ENCODE measurements at places on chromosomes 6 and 20.

- DNase-seq: no peak
These were observed 42.7 kb upstream of the TNFRSF21 start for GRCh38 chr6:47352194-47352920.

DNA sequence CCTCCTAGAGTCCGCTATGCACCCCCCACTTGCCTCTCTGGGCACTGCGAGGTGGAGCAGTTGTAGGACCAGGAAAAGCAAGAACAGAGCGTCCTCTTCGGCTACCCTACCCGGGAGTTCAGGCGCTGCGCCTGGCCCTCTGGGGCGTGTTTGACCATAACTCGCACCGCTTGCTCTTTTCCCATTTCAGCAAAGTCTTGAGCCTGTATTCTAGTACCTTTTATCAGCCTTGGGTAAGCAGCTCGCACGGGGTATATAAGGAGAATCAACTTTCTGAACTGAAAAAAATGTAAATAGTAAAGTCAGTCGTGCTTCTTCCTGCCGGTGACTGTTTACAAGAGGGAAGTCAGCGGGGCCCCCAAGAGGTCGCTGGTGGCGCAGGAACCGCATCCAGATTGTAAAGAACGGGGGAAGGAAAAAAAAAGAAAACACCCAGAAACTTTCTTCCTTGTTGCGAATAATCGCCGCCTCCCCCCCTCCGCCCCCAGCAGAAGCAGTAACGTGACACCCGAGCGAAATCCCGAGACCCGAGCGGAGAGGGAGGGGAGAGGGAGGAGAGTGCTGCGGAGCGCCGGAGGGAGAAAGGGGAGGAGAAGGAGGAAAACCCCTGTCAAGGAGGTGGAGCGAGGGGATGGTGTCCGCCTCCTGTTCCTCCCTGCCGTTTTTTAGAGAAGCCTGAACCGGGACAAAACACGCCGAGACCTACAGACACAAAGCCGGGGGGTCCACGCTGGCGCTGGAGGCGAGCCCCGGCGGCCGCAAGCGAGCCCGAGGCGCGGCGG, at the start of gene UST:
Gene UST, plus strand, starts transcription at position 668 of the 782 bp plus-strand sequence. CDS start 401 bp downstream, outside the sequence.
- DNase-seq: peak; percentile 98

GRCh38 chr6:165647041-165647440, 16.0 kb downstream of the PDE10A start:
- DNase-seq: no peak

DNA sequence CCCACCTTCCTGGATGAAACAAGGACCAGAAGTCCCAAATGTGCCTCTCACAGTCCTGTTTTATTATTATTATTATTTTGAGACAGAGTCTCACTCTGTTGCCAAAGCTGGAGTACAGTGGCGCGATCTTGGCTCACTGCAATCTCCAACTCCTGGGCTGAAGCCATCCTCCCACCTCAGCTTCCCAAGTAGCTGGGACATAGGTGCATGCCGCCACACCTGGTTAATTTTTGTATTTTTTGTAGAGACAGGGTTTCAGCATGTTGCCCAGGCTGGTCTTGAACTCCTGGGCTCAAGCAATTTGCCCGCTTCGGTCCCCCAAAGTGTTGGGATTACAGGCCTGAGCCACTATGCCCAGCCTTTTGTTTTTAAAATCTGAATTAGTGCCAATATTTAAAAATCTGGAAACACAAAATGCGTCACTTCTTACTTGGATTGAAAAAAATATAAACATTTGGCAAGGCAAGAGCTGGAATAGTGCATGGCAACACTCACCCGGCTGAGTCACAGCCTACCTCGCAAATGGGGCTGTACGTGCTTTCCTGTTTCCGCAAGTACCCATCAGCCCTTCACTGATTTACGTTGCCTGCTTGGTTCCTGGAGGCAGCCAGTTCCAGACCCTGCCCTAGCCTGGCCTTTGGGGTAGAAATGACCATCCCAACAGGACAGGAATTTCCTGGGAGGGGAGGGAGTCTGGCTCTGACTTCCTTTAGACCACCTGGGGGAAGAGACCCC, 6.3 kb downstream of the SDCBP2 start:
- peak; percentile 97 for DNase-seq

- no peak for DNase-seq
These were observed 126.1 kb upstream of the UST start for GRCh38 chr6:148620579-148621298.

GRCh38 chr6:1412901-1413300, 23.5 kb downstream of the FOXF2 start:
- DNase-seq: no peak

DNA sequence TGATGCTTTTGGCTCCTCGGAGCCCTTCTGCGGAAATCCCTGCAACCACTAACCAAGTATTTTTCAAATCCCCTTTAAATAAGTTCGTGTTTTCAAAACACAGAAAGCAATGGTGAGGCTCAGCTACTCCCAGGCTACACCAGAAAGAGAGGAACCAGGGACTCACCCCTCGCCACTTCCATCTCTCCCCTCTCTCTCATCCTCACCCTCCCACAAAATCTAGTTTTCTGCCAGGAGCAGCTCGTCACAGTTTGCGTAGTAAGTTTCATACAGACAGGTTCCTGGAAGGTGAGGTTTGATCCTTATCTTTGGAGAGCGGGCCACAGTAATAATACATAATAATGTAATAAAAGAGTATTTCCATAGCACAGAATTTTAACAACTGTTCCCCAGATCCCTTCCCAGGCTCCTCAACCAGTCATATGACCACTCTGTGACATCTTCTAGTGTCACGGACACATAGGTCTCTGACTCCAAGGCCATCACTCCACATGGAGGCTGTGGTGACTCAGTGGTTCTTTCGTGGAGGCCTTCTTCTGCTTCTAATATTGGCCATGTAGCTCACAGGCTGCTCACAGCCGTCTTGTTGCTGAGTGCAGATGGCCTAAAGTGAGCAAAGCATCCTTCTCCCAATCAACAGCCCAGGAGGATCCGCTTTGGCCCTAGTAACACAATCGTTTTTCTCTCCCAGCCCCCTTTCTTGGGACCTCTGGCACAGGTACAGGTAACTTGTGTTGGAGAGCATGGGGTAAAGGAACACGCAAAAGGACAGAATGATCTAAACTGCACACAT, 295.7 kb downstream of the CDC5L start:
- DNase-seq: no peak

GRCh38 chr6:42136508-42137193, 5.8 kb downstream of the C6orf132 start:
- peak; percentile 19 for DNase-seq

GRCh38 chr6:166853371-166854325, 102.7 kb downstream of the RNASET2 start:
- no peak for DNase-seq

DNA sequence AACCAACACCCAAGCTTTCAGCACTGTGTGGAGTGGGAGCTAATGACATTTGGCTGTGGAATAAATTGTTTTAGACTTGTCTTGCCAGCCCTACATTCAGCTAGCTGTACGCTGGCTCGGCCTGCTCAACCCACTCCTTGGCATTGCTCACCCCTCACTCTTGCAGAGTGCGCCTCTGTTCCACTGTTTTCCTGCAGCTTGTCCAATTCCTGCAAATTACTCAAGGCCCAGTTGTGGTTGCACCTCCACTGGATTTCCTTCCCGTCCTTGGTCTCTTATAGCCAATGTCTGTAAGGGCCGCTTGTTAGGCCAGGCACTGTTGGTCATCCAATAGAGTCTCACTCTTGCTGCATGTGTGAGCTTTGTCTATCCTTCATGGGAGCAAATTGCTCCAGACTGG, 289.2 kb upstream of the RNF24 start:
- DNase-seq: no peak

GRCh38 chr20:53116733-53117132, 144.6 kb downstream of the TSHZ2 start:
- DNase-seq: no peak

GRCh38 chr20:63610581-63611435, 16.1 kb downstream of the GMEB2 start:
- no peak for DNase-seq

GRCh38 chr6:99114769-99115406, 167.1 kb upstream of the FBXL4 start:
- no peak for DNase-seq

DNA sequence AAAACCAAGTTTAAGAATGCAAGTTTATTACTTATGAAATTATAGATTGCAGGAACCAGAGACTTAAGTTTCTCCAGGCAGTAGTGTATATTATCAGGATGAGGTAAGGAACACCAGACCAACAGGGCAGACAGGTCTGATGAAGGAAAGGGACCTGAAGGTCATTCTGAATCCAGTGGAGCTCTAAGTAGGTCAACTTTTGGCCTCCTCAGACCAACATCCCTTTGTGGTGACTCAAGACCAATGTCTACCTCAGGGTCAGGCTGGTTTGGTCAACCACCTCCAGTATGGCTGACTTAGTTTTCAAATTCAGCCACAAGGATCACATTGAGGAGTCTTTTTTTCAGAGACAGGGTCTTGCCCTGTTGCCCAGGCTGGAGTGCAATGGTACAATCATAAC, 38.7 kb upstream of the TFAP2A start:
- no peak for DNase-seq

GRCh38 chr20:34529742-34530141, 13.5 kb downstream of the DYNLRB1 start:
- no peak for DNase-seq

DNA sequence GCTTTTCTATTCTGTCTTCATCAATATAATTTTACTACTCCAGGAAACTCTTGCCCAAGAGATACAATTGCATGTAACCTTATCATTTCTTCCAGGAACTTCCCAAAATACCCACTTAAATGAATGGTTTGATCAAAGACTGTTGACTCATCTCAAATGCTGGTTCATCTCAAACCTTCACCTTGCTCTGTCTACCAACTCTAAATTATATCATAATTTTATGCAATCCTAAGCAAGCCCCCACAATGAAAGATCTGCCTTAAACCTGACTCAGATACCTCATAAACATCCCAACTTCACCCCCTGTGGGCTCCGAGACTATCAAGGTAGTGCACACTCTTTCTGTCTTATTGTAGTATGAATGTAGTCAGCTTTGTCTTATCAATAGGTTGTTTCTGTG, 65.5 kb upstream of the GCM1 start:
- no peak for DNase-seq

DNA sequence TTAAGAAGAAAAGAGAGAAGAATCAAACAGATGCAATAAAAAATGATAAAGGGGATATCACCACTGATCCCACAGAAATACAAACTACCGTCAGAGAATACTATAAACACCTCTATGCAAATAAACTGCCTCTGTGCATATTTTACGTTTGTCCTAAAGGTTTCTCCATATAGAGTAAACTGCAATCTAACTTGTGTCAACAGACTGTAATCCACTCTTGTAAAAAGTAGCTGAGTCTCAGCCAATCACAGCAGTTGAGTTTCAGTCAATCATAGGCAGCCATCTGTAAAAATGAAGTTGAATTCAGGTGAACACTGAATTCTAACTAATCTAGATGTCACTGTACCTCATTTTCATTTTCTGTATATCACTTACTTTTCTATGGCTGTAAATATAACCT, 112.2 kb upstream of the SYNCRIP start:
- no peak for DNase-seq

DNA sequence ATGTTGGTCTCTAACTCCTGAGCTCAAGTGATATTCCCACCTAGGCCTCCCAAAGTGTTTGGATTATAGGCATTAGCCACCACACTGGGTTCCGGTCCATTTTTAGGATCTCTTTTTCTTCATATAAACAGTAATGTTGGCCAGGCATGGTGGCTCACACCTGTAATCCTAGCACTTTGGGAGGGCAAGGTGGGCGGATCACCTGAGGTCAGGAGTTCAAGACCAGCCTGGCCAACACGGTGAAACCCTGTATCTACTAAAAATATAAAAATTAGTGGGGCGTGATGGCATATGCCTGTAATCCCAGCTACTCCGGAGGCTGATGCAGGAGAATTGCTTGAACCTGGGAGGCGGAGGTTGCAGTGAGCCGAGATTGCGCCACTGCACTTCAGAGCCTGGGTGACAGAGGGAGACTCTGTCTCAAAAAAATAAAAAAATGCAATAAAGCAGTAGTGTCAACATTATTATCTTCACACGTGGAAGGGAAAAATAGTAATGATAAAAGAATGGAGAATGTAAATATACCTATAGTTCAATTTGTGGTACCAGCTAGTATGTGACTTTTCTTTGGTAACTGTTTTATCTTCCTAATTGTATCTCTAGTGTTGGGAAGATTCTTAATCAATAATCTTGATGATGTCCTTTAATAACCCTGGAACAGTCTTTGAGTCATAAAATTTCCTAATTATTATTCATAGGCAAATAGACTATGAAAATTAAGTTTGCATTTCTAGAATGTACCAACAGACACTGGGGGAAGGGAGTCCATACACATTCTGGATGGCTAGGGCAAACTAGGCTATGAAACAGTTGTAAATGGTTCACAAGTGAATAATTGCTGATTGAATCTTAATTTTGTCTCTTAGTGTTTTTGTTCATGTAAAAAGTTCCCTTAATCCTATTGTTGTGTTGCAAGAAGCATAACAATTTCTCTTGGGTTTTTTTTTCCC, 3.6 kb downstream of the PARD6B start:
- no peak for DNase-seq

DNA sequence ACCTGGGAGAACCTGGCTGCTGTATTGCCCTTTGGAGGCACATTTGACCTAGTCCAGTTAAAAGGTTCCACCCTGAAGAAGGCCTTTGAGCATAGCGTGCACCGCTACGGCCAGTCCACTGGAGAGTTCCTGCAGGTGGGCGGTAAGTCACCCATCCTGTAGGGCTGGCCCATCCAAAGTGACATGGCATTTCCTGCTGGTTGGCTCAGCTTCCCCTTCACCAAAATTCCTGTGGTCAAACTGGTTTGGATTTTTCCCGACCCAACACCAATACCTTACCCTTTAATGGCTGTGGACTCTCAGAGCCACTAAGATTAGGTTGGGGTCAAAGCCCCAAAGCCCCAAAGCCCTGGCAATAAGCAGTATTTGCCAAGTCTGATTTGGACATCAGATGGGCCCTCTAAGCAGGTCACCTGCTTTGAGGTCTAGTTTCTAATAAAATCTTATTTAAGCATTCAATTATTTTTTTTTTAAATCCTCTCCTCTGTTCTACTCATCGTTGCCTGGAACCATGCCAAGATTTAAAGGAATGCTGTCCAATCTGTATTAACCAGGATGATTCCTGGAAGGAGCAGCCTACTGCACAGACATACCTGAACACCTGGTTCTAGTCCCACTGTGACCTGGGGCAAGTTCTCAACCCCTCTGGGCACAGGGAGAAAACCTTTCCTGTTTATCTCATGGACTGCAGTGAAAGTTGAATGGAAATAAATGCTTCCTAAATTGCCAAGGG, 40.8 kb downstream of the NT5E start:
- DNase-seq: no peak

- DNase-seq: no peak
These were observed 317.6 kb downstream of the TPBG start for GRCh38 chr6:82681119-82681714.

GRCh38 chr6:154661768-154662167, 71.4 kb upstream of the SCAF8 start:
- no peak for DNase-seq

Data from fibroblast of gingiva (primary cell).